ENCODE measurements at places on chromosomes 2 and 18.

DNA sequence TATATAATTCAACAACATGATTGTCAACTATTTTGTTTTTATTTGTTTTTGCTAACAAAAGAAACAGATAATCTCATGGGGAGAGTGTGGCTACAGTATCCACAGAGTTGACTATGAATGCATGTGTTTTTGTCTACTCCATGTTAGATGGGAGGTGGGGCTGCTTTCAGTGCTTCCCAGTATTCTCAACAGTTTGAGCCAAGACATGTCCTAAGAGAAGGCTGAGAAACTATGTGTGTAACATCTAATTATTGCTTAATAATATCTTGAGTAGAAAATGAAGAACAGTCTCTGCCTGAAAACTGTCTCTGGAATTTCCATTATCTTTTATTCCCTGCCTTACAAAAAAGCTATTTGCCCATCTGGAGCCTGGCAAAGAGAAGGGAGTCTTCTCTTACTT, 178.8 kb upstream of the MMADHC start:
- no peak overlapping the region for H3K4me3 ChIP-seq
- DNase-seq: no peak
- H3K36me3 ChIP-seq: no peaks in the 10 kb centered on the region
- H3K27me3 ChIP-seq: no peaks in the 10 kb centered on the region
- no peak overlapping the region for H3K27ac ChIP-seq
- no peaks in the 10 kb centered on the region for H3K4me1 ChIP-seq

GRCh38 chr2:16908656-16909055, 243.0 kb upstream of the CYRIA start:
- no peak for DNase-seq
- no peak overlapping the region for H3K4me3 ChIP-seq
- H3K27me3 ChIP-seq: no peaks in the 10 kb centered on the region
- H3K4me1 ChIP-seq: no peaks in the 10 kb centered on the region

DNA sequence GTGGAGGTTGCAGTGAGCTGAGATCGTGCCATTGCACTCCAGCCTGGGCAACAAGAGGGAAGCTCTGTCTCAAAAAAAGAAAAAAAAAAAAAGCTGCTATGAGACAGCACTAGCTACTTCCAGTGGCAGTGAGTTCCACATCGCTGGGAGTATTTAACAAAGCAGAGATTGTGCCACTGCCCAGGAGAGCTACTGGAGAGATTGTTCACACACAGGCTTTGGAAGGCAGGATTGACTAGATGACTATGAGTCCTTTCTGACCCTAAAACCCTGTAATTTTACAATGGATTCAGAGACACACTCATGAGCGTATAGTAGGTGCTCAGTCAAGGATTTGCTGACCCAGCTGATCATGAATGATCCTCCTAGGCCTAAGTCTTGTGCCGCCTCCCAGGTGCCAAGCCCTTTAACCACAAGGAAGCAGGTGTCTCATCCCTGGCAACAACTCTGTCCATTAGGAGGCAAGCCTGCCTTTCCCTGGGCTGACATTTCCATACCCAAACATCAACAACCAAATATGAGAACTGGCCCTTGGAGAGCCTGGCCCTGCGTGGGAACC, 45.0 kb upstream of the ODC1 start:
- no peak overlapping the region for H3K27ac ChIP-seq
- no peak overlapping the region for H3K4me3 ChIP-seq
- DNase-seq: no peak
- peaks cover 8% of the 10 kb centered on the region for H3K36me3 ChIP-seq

GRCh38 chr2:171166328-171166983, 5.8 kb upstream of the TLK1 start:
- no peak overlapping the region for H3K27ac ChIP-seq
- H3K4me1 ChIP-seq: no peaks in the 10 kb centered on the region
- H3K27me3 ChIP-seq: no peaks in the 10 kb centered on the region

GRCh38 chr2:1686784-1687105, 57.6 kb downstream of the PXDN start:
- H3K27me3 ChIP-seq: no peaks in the 10 kb centered on the region
- peaks cover 4% of the 10 kb centered on the region for H3K36me3 ChIP-seq
- H3K4me1 ChIP-seq: peaks cover 4% of the 10 kb centered on the region
- no peak for DNase-seq
- H3K4me3 ChIP-seq: no peak overlapping the region
- no peak overlapping the region for H3K27ac ChIP-seq

DNA sequence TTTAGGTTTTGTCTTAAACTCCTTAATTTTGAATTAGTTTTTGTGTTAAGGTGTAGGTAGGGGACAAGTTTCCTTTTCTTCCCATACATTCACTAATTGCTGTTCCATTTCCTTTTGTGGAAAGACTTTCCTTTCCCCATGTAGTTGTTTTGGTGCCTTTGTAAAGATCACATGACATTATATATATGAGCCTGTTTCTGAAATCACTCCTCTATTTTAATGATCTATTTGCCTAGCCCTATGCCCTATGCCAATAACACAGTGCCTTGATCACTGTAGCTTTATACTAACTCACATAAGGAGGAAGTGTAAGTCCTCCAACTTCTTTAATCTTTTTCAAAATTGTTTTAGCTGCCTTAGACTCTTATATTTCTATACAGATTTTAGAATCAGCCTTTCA, 211.9 kb downstream of the PPP1R1C start:
- no peaks in the 10 kb centered on the region for H3K4me1 ChIP-seq
- no peaks in the 10 kb centered on the region for H3K27me3 ChIP-seq
- H3K27ac ChIP-seq: no peak overlapping the region
- no peak for DNase-seq
- H3K36me3 ChIP-seq: no peaks in the 10 kb centered on the region

- DNase-seq: no peak
- peaks cover 25% of the 10 kb centered on the region for H3K36me3 ChIP-seq
- no peaks in the 10 kb centered on the region for H3K4me1 ChIP-seq
Measured at GRCh38 chr2:203347375-203347774, 19.2 kb downstream of the ABI2 start.

DNA sequence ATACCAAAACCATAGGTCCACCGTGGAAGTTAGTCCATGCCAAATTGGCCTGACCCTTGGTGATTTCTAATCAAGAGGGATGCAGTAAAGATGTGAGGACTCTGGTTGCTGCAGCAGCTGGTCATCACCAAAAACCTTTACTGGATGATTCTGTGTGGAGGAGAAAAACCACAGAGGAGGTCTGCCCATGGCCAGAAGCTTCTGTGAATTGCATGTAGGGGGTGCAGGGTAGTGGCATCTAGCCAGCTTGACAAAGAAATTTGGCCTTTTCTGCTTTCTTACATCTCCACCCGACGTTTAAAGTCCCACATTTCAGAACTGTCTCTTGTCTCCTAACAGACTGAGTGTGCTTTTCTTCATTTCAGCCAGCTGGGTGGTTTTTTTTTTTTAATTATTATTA, 180.0 kb downstream of the TPGS2 start:
- H3K27me3 ChIP-seq: no peaks in the 10 kb centered on the region
- peaks cover 6% of the 10 kb centered on the region for H3K36me3 ChIP-seq
- no peaks in the 10 kb centered on the region for H3K4me1 ChIP-seq
- no peak for DNase-seq

- H3K36me3 ChIP-seq: peaks cover 22% of the 10 kb centered on the region
- no peak overlapping the region for H3K27ac ChIP-seq
Measured at GRCh38 chr2:149463328-149464002, 124.1 kb downstream of the MMADHC start.

DNA sequence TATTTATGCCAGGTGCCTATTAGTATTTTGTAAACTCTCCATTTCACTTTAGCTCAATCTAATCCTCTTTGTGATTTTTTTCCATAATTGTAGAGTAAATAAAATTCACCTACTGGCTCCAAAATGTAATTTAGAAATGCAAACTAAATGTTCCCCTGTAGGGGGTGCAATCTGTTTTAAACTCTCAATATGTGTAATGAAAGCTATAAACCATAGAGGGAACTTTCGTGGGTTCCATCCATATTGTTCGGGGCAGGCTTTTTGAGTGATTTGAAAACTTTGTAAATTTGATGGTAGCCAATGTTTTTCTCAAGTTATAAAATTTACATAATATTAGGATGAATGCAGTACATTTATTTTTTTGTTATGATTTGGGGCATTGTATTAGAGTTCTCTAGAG, 49.4 kb downstream of the TSPYL6 start:
- H3K36me3 ChIP-seq: no peaks in the 10 kb centered on the region
- no peak overlapping the region for H3K27ac ChIP-seq
- no peaks in the 10 kb centered on the region for H3K27me3 ChIP-seq
- no peak overlapping the region for H3K4me3 ChIP-seq
- DNase-seq: no peak
- no peaks in the 10 kb centered on the region for H3K4me1 ChIP-seq

- peaks cover 9% of the 10 kb centered on the region for H3K4me1 ChIP-seq
- H3K27ac ChIP-seq: no peak overlapping the region
- H3K4me3 ChIP-seq: peak overlapping the region; percentile 25
- DNase-seq: peak; percentile 64
Measured at GRCh38 chr2:205650450-205650849, 31.9 kb upstream of the NRP2 start.

DNA sequence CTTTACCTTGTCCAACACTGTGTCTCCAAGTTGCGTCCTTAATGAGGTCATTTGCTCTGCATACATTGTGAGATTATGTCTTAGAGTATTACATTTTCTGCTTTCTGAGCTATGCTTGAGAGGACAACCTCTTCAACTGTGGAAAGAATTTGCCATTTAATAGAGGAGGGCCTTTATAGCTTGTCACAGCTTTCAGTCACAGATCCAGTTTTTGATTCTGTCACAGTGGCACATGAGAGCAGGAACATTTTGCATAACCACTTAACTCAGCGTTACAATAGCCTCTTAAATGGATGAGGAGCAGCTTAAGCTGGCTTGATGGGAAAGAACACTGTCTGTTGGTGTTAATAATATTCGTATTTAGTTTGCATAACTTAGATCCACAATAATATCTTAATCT, 63.0 kb downstream of the RHBDD1 start:
- no peaks in the 10 kb centered on the region for H3K4me1 ChIP-seq
- H3K27me3 ChIP-seq: no peaks in the 10 kb centered on the region
- no peak overlapping the region for H3K27ac ChIP-seq
- H3K4me3 ChIP-seq: no peak overlapping the region
- H3K36me3 ChIP-seq: peaks cover 5% of the 10 kb centered on the region

DNA sequence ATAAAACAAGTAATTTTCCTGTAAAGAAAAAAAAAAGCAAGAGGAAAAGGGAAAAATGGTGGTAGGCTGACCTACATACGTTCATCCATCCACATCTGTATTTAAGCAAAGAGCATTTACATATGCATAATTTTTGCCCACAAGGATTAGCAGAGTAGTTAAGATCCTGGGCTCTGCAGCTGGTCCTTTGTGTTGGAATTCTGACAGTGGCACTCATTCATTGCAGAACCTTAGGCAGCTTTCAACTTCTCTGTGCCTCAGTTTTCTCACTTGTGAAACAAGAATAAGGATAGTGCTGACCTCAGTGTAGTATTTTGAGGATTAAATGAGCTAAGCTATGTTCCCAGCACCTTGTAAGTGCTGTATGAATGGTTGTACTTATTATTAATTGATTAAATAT, 211.3 kb downstream of the ARL4C start:
- H3K4me3 ChIP-seq: no peak overlapping the region
- no peaks in the 10 kb centered on the region for H3K4me1 ChIP-seq
- H3K36me3 ChIP-seq: no peaks in the 10 kb centered on the region
- H3K27me3 ChIP-seq: no peaks in the 10 kb centered on the region

DNA sequence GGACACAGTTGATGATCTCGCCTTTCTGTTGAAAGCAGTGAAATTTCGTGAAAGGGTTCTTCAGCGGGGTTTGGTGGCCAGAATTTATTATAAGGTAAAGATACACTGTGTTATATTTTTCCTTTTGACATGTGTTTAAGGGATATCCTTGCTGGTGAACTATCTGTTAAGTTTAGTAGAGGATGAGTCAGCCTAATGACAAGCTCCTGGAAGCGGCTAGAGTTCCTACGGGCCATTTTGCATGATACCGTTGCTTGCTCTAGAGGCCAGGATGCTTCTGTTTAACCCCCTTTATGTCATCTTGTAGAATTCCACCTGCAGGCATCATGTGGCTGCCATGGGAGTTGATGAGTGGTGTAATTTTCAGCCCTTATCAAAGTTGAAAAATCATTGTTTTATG, 124.8 kb upstream of the BCL2L11 start:
- H3K36me3 ChIP-seq: peaks cover 28% of the 10 kb centered on the region
- H3K27me3 ChIP-seq: no peaks in the 10 kb centered on the region
- H3K27ac ChIP-seq: no peak overlapping the region
- no peak for DNase-seq
- no peak overlapping the region for H3K4me3 ChIP-seq

DNA sequence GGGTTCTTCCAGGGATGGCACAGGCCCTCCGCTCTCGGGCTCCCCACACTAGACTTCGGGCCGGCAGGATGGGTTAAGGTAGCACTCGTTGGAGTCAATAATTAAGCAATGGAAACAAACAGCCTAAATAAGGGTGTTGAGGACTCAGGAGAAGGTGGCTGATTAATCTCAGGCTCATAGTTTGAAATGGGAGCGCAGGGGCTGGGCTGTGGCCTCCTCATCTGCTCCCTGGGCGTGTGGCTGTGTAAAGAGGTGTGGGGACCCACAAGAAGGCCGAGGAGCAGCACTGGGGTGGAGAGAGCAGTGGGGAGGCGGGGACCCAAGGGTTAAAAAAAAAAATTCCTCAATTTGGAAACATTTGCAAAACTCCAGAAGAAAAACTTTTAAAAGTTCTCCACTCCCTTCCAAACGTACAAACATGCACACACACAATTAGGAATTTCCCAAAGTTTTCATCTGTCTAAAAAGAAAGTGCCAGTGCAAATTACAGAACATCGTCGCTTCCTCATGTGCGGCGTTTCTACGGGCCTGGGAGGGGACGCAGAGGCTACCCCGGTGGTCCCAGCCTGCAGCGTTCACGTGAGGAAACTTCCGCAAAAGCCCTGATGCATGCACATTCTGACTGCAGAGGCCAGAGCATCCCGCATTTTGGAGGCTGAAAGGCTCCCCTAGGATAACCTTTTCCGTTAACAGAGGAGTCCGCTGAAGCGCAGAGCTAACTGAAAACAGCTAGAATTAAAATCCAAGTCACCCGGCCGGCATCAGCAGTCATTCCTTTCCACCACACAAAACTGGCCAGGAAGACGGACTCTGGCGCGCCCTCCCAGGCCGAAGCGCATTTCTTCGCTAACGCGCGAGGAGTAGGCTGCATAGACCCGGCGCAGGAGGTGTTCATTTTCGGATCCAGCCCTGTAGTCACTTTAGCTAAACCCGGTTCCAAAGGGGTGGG, 1.0 kb upstream of the TUBB6 start:
- H3K27ac ChIP-seq: no peak overlapping the region
- peaks cover 7% of the 10 kb centered on the region for H3K27me3 ChIP-seq

DNA sequence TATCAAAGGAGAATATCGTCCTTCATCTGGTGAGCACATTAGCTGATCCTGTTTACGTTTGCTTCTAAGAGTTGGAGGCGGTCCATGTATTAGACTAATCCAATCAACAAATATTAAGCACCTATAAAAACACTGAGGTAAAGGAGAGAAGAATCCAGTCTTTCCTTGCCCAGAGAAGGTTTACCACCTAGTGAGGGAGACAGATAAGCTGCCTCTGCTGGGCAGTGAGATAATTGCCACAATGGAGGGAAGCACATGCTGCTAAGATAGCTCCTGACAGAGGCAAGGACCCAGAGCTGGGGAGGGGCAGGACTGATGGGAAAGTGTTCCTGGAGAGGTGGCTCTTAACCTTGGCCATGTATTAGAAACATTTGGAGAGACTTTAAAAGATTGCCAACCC, 36.7 kb upstream of the ST8SIA5 start:
- H3K4me1 ChIP-seq: no peaks in the 10 kb centered on the region
- H3K36me3 ChIP-seq: peaks cover 16% of the 10 kb centered on the region
- H3K4me3 ChIP-seq: no peak overlapping the region
- no peaks in the 10 kb centered on the region for H3K27me3 ChIP-seq

Data from H9 (cell line).